ENCODE measurements at places on chromosomes 16 and 17.
A peak's percentile ranks its signal among the peaks of the same experiment; 100 is the strongest.

- DNase-seq: no peak
These were observed 5.1 kb downstream of the UBN1 start for GRCh38 chr16:4852221-4852872.

DNA sequence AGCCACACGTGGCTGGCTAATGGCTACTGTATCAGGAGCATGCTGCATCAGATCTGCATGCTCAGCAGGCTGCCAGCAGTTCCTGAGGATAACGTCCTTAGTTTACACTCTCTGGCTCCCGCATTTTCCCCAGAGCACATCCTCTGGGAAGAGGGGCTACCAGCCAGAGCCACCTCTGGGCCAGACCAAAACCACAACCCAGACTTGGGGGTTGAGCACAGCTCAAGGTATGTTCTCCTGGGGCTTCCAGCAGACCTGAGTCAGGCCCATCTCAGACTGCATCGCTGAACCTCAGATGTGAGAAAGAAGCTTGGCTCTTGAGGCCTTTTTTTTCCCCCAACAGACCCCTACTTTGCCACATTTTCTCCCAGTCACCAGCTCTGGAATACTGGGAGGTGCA is 23.7 kb upstream of the WSCD1 start:
- DNase-seq: no peak

- no peak for DNase-seq
These were observed 182.3 kb downstream of the PHKB start for GRCh38 chr16:47643323-47644000.

GRCh38 chr16:89575247-89576152 is at the start of gene CPNE7:
CPNE7 (plus strand) TSS chr16:89575758; CDS start chr16:89575898, 140 bp downstream.
- no peak for DNase-seq

- DNase-seq: no peak
These were observed 43.6 kb downstream of the RHOT1 start for GRCh38 chr17:32185875-32186274.

- DNase-seq: no peak
These were observed 84.5 kb upstream of the HSBP1 start for GRCh38 chr16:83723244-83723643.

GRCh38 chr16:23509782-23510163 is 521 bp downstream of the GGA2 start:
- DNase-seq: no peak

DNA sequence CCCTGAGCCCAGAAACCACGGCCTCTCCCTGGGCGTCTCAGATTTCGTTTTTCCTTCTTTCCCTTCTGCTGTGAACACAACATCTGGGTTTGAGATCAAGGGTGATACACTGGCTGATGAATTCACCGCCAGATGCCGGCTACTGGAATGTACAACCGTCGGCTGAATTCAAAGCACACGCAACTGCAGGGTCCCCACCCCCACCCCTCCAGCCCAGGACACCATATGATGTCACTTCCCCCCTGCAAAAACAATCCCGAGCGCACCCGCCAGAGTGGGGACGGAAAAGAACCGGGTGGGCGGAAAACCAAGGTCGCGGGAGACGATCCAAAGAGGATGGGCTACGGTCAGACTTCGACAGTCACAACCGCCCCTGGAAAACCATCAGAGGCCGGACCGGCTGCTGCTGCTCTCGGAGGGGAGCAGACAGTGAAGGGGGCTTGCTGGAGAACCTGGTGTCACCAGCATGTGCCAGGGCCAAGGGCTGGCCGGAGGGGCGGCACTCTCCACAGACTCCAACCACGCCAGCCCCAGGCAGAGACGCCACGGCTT is 23.3 kb downstream of the CEP295NL start:
- DNase-seq: no peak

DNA sequence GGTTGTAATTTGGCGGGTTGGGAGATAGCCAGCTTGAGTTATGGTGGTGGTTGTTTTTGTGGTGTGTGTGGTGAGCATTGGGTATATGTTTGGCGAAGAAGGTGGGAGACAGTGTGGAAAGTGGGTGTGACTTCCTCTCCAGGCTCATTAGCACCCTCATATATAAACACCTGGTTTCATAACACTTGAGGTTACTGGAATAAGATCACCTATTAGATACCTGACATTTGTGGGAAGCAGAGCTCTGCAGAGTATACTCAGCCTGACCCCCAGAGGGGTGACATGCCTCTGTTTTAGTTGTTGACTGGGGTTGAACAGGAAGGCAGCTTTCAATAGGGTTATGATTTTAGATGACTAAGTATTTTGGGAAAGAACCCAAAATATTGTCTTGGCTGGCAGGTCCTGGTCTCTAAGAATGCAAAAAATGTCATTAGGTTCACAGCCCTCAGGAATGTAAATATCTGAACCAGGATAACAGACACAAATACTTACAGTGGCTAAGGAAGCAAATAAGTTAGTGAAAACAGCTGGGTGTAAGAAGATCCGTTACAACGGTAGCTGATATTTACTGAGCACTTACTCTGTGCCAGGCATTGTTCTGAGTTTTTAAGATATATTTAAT is 18.3 kb upstream of the EFCAB13 start:
- no peak for DNase-seq

DNA sequence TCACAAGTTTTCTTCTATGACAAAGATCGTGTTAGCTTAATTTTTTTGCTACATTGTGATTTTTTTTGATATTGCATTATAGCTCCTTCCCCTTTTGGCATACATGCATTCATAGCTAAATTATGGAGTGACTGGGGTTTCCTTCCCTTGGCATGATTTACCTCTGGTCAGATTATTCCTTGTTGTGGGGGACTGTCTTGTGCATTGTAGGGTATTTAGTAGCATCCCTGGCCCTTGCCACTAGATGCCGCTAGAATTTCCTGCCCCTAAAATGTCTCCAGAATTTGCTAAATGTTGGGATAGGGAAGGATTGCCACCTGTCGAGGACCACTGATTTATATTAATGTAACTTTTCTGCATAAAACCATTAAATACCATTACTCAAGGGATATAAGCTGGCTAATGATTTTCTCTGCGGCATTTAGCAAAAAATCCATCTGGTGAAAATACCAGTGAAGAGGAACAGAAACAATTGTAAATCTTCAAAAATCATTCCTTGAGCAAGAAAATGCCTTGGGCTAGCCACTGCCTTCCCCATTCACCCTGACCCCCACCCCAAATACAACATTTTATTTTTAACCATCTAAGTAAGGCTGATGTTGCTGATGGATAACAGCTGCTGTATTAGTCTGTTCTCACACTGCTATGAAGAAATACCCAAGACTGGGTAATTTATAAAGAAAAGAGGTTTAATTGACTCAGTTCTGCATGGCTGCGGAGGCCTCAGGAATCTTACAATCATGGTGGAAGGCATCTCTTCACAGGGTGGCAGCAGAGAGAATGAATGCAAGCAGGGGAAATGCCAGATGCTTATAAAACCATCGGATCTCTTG is 195.2 kb downstream of the MAP2K6 start:
- peak; percentile 36 for DNase-seq

- DNase-seq: no peak
These were observed 19.2 kb downstream of the ZNF423 start for GRCh38 chr16:49836668-49837067.

DNA sequence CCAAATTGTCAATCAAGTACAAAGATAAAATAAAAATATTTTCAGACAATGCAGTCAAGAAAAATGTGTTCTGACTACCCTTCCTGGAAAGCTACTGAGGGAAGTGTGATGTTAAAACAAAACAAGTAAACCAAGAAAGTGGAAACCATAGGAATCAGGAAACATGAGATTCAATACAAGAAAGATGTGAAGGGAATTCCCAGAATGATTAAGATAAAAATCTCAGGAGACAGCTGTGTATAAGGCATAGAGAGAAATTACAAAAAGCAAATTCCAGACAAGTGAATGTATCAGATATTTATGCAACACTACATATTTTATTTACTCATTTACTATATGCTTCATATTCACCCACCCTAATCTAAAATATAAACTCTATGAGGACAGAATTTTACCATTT is 32.2 kb downstream of the TRIM37 start:
- DNase-seq: no peak

GRCh38 chr17:75720656-75721462 is at the start of gene ITGB4:
ITGB4 (plus strand) TSS chr17:75721459; CDS start chr17:75724704, 3,245 bp downstream.
- DNase-seq: peak; percentile 55

DNA sequence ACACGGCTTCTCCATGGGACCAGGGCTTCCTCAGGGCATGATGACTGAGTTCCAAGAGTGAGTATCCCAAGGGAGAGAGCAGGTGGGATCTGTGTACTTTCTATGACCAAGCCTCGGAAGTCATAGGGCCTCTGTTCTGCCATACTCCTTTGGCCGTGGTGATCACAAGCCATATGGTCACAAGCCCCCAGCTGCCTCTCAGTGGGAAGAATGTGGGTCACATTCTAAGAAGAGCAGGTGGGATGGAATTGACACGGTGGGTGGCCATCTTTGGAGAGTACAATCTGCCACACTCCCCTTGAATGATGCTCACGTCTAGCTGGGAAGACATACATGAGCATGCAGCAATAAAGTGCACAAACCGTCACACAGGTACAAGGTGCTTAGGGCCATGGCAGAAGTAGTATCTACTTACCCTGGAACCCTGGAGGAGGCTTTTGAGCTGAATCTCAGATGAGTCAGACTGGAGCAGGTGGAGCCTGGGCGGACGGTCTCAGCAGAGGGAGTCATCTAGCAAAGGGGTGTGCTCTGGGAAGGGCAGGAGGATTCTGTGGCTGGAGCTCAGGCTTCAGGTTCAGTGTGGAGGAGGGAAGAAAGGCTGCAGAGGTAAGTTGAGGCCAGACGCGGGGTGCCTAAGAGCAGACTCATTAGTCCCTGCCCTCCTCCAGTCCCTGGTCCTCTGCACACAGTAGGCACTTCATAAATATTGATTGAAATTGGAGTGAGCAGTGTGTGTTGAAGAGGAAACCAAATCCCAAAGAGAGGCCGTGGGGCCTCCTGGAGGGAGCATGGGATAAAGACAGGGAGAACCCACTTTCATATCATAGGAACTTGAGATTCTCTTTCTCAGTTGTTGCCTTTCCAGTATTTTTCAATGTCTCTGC is 26.6 kb downstream of the GOSR2 start:
- no peak for DNase-seq

GRCh38 chr17:63433746-63434591 is 12.1 kb downstream of the CYB561 start:
- DNase-seq: no peak

GRCh38 chr17:81294512-81295030 is 536 bp downstream of the SLC38A10 start:
- DNase-seq: no peak

DNA sequence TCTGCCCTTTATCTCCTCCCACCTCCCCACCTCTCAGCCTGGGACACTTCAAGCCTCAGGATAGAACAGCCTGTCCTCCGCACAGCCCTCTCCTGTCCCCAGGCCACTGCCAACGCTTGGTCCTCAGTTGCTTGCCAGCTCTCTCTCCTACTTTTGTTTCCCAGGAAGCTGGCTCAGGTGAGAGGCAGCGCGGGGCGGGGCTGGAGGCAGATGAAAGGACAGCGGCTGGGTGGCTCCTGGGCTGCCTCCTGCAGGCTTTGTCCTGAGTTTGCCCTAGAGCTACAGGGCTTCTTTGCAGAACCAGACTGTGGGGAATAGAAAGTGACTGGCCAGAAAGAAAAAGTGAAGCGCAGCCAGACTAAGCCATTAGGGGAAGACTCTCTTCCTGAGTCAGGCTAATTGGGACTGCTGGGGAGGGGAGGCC is 48.2 kb upstream of the CDC42EP4 start:
- no peak for DNase-seq

DNA sequence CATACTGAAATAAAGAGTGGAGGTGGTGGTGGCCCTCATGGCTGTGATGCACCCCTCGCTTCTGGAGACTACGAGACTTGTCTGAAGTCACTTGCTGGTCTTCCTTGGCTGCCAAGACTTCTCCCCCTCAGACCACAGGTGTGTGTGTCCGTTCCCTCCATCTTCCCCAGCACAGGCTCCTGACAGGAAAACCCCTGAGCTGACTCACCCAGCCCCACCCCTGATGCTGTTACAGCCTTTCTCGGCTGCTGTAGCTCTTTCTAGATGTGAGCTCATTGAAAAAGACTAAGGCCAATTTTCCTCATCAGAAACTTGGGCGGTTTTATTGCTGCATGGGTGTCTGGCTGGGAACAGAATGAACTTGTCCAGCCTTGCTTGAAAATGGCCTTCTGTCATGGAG is 296.9 kb downstream of the TMEM114 start:
- DNase-seq: no peak

- no peak for DNase-seq
These were observed 12.8 kb downstream of the ATP2A3 start for GRCh38 chr17:3951420-3951819.

DNA sequence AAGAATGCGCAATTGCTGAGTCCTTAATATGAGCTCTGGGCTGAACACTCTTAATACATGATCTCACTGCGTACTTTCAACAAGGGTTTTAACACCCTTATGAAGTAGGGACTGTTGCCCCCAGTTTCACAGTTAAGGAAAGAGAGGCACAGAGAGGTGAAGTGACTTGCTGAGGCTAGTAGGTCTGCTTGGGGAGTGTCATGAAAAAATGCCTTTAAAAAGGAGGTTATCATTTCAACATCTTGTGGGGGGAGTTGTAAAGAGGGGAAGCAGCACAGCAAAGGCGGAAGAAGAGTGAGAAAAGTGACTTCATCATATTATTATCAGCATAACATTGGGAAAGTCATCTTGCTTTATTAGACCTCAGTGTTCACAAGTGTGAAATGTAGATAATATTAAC is 2.1 kb downstream of the CCL4L2 start:
- DNase-seq: no peak

- DNase-seq: no peak
These were observed 54.2 kb upstream of the CDR2 start for GRCh38 chr16:22428654-22429053.

DNA sequence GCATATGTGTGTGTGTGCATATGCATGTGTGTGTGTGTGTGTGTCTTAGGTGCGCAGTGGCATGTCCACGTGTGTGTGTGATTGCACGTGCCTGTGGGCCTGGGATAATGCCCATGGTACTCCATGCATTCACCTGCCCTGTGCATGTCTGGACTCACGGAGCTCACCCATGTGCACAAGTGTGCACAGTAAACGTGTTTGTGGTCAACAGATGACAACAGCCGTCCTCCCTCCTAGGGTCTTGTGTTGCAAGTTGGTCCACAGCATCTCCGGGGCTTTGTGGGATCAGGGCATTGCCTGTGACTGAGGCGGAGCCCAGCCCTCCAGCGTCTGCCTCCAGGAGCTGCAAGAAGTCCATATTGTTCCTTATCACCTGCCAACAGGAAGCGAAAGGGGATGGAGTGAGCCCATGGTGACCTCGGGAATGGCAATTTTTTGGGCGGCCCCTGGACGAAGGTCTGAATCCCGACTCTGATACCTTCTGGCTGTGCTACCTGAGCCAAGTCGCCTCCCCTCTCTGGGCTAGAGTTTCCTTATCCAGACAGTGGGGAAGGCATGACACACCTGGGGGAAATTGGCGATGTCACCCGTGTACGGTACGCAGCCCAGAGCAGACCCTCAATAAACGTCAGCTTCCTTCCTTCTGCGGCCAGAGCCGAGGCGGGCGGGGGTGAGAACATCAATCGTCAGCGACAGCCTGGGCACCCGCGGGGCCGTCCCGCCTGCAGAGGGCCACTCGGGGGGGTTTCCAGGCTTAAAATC is 47.6 kb downstream of the IL21R start:
- DNase-seq: no peak
